SK-N-SH (cell line): ENCODE measurements at places on chromosomes 5 and 9. TPM values are rescaled to one million over a fixed set of nuclear protein-coding genes. Genes with fewer than 3 reads are reported as not detected.

DNA sequence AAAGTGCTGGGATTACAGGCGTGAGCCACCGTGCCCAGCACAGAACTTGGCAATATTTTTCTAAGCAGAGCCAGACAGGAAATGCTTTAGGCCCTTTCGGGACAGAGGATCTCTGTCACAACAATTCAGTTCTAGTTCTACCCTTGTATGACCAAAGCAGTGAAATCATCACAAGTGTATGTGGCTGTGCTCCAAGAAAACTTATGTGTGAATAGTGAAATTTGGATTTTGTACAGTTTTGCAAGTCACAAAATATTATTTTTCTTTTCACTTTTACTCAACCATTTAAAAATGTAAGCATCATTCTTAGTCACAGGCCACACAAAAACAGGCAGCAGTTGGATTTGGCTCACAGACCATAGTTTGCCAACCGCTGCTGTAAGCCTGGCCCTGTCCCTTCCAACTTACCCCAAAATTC, 20.4 kb upstream of the PRUNE2 start:
- no peak overlapping the region for H3K4me3 ChIP-seq
- H3K36me3 ChIP-seq = no peaks in the 10 kb centered on the region
- H3K4me1 ChIP-seq = peaks cover 17% of the 10 kb centered on the region; the same call in 1 of the 2 replicates
- DNase-seq = no peak

DNA sequence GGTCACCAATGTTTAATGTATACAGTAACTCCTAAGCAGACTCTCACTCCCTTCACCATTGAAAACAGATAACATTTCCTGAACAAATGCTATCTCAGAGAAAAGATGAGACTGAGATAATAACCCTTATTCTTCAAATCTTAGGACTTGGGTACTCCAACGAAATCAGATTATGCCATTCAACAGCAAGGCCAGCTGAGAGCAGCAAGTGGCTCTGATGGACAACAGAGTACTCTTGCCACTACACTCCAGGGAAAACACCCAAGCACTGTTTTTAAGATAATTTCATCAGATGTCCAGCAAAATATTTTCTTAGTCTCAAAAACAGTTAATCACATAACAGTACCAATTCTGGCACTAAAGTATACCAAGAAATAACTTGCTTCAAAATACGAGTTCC, 10.1 kb downstream of the PPP2CA start:
- no peak overlapping the region for H3K4me3 ChIP-seq
- H3K4me1 ChIP-seq = no peaks in the 10 kb centered on the region; the same call in 1 of the 2 replicates
- no peak overlapping the region for H3K27ac ChIP-seq

DNA sequence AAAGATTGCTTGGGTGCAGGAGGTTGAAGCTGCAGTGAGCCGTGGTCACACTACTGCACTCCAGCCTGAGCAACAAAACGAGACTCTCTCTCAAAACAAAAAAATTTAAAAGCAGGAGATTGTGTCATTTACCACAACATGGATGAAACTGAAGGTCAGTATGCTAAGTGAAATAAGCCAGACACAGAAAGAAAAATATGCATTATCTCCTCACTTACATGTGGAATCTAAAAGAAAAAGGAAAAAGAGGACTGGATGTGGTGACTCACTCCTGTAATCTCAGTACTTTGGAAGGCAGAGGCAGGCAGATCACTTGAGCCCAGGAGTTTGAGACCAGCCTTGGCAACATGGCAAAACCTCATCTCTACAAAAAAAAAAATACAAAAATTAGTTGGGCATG, 146.8 kb upstream of the DAPK1 start:
- no peak overlapping the region for H3K27ac ChIP-seq
- no peak for DNase-seq
- no peak overlapping the region for H3K4me3 ChIP-seq
- no peaks in the 10 kb centered on the region for H3K36me3 ChIP-seq
- H3K4me1 ChIP-seq = no peaks in the 10 kb centered on the region
- H3K27me3 ChIP-seq = no peaks in the 10 kb centered on the region

DNA sequence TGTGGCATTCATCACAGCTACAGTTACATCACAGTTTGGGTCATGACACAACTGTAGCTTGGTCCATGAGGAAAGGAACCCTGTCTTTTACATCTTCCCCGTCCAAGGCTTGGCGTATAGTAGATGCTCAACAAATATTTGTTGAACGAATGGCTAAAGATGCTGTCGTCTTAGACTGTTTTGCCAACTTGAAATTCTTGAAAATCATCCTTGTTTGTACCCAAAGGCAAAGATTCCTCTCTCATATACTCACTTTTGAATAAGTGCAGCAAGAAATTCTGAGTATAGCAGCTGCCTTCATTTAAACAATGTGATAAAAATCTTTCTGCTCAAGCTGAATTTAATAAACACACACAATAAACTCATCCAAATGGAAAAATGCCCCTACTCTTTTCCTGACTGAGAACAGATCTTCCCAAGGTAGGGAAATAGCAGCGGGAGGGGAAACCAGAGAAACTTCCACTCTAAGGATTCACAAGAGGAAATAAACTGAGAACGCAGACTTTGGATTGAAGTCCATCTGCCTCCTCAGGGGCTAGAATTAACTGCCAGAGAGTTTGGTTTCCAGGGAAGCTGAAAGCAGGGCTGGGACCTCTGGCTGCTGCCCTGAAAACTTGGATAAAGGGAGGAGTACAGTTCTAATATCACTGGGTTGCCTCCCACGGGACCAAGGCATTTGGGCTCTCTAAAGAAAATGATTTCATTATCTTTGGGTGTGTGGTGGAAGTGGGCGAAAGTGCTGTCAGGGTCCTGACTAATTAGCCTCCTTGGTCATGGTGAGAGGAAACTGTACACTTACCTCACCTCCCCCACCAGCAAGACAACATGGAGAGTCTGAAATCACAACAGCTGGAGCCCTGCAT, 99.1 kb downstream of the DPYSL3 start:
- H3K4me1 ChIP-seq = peaks cover 10% of the 10 kb centered on the region; the same call in 1 of the 2 replicates
- peak overlapping the region; percentile 34; the same call in 1 of the 2 replicates for H3K27ac ChIP-seq
- no peaks in the 10 kb centered on the region for H3K27me3 ChIP-seq
- peaks cover 87% of the 10 kb centered on the region for H3K36me3 ChIP-seq
- H3K4me3 ChIP-seq = no peak overlapping the region

The ANKDD1B gene
- 0.05 and 0.12 TPM in 2 replicates for polyA plus RNA-seq

DNA sequence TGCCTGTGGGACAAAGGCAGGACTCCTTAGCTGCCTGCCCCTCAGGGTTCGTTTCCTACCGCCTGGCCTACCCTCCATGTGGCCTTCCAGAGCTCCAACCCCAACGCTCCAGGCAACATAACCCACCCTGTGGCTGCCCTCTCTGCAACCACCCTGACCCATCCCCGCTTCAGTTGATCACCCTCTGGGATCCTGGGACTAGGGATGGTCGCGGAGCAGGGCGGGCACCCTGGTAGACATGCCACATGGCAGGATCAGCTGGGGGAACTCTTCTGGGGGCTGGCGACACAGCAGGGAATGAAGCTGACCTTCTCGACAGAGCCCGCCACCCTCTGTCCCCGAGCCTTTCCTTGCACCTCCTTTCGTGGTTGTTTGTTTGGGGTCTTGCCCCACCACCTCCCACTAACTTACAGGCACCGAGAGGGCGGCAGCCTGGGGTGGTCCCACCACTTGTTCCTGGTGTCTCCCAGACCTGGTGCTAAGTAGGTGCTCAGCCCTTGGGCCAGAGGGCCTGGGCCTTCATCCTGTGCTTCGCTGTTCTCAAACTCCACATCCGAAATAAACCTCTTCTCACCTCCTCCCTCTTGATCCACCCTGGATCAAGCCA, 243.1 kb downstream of the PBX3 start:
- DNase-seq = no peak
- no peak overlapping the region for H3K4me3 ChIP-seq
- H3K4me1 ChIP-seq = no peaks in the 10 kb centered on the region
- no peaks in the 10 kb centered on the region for H3K36me3 ChIP-seq

The MYMK gene
- not detected in 2 replicates for polyA plus RNA-seq

- peak; percentile 57 for DNase-seq
- no peaks in the 10 kb centered on the region; the same call in 1 of the 2 replicates for H3K27me3 ChIP-seq
- no peak overlapping the region for H3K4me3 ChIP-seq
- no peak overlapping the region for H3K27ac ChIP-seq
- H3K36me3 ChIP-seq = no peaks in the 10 kb centered on the region
- H3K4me1 ChIP-seq = no peaks in the 10 kb centered on the region
These were observed 176.6 kb upstream of the MSX2 start for GRCh38 chr5:174547814-174548213.

The ZNF366 gene
- polyA plus RNA-seq = not detected in 2 replicates

DNA sequence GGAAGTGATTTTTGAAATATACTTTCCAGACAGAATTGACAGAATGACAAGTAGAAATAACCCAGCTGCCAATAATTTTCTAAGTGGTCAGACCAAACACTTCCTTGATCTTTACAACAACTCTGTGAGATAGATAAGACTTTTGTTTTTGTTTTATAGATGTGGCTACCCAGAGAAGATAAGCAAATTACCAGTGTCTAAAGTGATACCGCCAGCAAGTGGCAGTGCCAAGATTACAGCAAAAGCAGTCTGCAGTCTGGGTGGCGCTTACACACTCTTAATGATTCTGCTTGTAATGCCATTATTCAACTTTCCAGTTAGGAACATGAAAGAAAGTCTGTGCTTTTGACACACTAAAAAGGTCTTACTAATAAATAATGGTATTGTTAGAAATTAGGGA, 92.1 kb downstream of the HCN1 start:
- H3K27ac ChIP-seq = no peak overlapping the region
- H3K36me3 ChIP-seq = no peaks in the 10 kb centered on the region
- no peaks in the 10 kb centered on the region for H3K4me1 ChIP-seq

DNA sequence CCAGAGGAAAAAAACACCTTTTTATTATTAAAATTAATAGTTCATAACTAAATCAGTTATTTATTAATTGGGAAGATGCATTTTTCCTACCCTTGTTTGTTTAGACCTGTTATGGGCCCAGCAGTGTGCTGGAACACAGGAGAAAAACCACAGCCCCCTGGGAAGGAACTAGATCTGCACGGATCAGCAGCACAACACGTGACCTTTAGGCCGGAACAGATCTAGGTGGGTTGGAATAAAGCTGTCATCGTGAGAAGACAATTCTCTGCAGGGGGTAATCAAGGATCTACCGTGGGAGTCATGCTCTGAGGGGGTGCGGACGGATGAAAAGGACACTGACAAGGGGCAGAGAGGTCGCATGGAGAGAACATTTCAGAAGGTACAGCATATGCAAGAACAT, 95.8 kb upstream of the SPATA31C2 start:
- no peaks in the 10 kb centered on the region for H3K36me3 ChIP-seq
- H3K4me1 ChIP-seq = no peaks in the 10 kb centered on the region
- H3K27ac ChIP-seq = no peak overlapping the region
- H3K4me3 ChIP-seq = no peak overlapping the region
- DNase-seq = no peak
- H3K27me3 ChIP-seq = no peaks in the 10 kb centered on the region

DNA sequence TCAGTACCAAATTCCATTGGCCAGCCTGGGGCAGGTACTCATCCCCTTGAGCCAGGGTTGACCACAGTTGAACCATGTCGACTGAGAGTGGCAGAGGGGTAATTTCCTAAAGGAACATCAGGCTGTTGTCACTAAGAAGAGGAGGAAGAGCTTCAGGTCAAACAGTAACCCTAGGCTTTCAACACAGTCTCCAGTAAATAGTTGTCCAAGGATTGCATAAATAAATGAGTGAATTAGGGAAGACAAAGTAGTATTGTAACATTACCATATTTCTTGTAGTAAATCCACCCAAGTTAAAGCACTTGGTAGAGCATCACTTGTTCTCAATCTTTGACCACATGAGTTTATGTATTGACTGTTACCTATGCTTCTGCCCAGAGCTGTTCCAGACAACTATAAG, 7.4 kb downstream of the PSAT1 start:
- H3K36me3 ChIP-seq = peaks cover 61% of the 10 kb centered on the region
- no peaks in the 10 kb centered on the region for H3K4me1 ChIP-seq
- H3K4me3 ChIP-seq = no peak overlapping the region
- no peak overlapping the region for H3K27ac ChIP-seq
- H3K27me3 ChIP-seq = no peaks in the 10 kb centered on the region
- DNase-seq = no peak

GRCh38 chr5:135107986-135108385, 74.0 kb upstream of the PITX1 start:
- no peaks in the 10 kb centered on the region for H3K36me3 ChIP-seq
- peaks cover 11% of the 10 kb centered on the region; the same call in 1 of the 2 replicates for H3K27me3 ChIP-seq
- H3K4me1 ChIP-seq = no peaks in the 10 kb centered on the region
- no peak overlapping the region for H3K27ac ChIP-seq
- no peak for DNase-seq

DNA sequence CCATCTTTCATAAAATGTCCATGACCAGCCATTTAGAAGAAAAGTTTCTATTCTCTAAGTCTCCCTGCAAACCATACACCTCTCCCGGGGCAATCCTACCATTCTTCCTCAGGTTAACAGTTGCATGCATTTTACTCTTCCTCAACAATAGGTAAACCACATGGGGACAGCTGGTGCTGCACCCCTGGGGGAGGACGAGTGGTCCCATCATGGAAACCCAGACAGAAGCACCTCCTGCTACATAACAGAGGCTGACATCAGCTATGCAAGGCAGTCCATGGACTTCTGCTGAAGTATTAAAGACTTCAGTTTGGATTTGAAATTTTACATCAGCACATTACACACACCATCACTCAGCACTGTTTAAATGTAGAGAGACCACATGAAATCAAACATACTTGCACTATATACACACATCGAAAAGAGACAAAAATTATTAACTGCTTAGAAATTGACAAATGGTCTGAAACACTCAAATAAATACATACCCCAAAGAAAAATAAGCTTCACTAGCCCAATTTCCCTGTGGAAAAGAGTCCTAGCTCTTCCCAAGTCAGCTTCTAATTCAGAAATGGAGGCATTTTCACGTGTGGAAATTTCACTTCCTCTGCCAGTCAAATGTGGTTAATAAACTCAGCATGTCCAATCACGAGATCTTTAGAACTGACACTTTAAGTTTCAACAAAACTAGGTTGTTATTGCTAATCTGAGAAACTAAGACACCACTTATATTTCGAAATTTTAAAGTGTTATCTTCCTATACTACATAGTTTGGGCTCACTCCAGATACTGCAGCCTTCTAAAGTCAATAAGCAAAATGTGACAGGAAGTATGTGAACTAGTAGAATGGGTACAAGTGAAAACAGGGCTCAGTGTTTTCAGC, 173.4 kb downstream of the ROR2 start:
- H3K36me3 ChIP-seq = no peaks in the 10 kb centered on the region
- H3K4me3 ChIP-seq = no peak overlapping the region
- no peak overlapping the region for H3K27ac ChIP-seq
- H3K4me1 ChIP-seq = peaks cover 37% of the 10 kb centered on the region; the same call in 1 of the 2 replicates

- no peak overlapping the region for H3K27ac ChIP-seq
- peaks cover 8% of the 10 kb centered on the region; the same call in 1 of the 2 replicates for H3K4me1 ChIP-seq
- no peak for DNase-seq
- peak overlapping the region; percentile 68; the same call in 1 of the 2 replicates for H3K4me3 ChIP-seq
- no peaks in the 10 kb centered on the region; the same call in 1 of the 2 replicates for H3K27me3 ChIP-seq
These were observed 255 bp upstream of the TRPM6 start for GRCh38 chr9:74887981-74888370.
